Omental fat pad (tissue), 4 donors: ENCODE measurements at places on chromosomes 3 and 15. TPM values are rescaled to one million over a fixed set of nuclear protein-coding genes. Genes with fewer than 3 reads are reported as not detected.

Gene RLBP1
- total RNA-seq: not detected

Gene CLDN16
- not detected for total RNA-seq

Gene SPINK8
- not detected for total RNA-seq

Gene GOLGA8N
- total RNA-seq: 15.0 TPM

- no peak for DNase-seq
These were observed 46.6 kb downstream of the APH1B start for GRCh38 chr15:63323798-63324563.

GRCh38 chr3:107523289-107523538, 452 bp downstream of the BBX start:
- DNase-seq: no peak

- no peak for DNase-seq
These were observed 636 bp upstream of the SNRPA1 start for GRCh38 chr15:101295607-101296161.

GRCh38 chr3:66457252-66457651, 43.6 kb downstream of the LRIG1 start:
- DNase-seq: no peak

GRCh38 chr3:191762323-191762960, 301.5 kb downstream of the PYDC2 start:
- DNase-seq: no peak

- no peak for DNase-seq
These were observed 302.9 kb upstream of the ARHGEF26 start for GRCh38 chr3:153818338-153818737.

- DNase-seq: no peak
These were observed 36.9 kb downstream of the ITPR1 start for GRCh38 chr3:4529876-4530588.

DNA sequence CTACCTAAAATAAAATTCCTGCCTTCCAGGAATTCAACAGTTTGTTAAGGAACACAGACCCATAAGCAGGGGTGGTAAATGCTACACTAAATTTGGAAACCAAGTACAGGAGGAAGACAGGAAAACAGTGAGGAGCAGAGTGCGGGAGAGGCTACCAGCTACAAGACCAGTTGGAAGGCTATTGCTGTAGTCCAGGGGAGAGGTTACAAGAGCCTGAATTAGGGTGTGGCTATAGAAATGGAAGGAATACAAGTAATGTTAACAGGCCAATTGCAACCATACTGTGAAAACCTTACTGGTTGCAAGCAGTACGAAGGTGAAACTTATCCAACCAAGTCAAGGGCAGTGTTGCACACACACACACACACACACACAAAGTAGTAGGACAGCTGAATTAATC, 880 bp upstream of the ARMC8 start:
- DNase-seq: no peak

DNA sequence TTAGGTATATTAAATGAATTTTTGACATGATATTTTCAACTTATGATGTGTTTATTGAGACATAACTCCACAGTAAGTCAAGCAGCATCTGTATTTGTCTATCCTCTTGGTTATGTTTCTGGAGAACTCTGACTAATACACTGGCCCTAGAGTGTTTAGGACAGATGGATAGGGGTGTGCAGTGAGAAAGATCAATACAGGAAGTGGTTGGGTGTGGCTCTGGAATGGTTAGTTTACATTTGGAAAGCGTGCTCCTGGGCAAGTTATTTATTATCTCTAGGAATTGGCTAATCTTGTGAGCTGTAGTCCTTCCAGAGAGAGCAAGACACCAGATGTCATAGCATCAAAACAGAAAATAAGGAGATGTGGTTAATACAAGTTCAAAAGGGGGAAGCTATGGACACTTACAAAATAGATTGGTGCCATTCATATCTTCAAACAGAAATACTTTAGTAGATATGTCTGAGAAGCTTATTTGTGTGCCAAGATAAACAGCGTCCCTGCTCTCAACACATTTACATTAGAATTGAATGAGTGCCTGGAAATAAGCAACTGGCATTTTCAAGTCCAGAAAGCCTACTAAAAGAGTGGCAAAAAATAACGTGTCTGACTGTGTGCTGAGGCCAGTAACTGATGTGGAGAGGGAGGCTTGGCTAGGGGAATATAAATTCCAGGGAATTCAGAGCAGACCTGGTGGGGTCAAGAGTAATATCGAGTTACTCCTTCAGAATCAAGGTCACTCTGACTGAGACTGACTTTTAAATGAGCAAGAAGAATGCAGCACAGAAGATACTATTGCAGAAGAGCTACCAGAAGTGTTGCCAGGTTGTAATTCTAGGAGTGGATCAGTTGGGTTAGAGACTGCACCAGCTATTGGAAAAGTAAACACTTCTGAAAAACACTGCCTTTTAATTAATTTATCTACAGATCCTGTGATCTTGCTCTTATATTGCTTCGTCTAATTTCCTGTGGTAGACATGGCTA, 33.4 kb upstream of the PLAAT1 start:
- DNase-seq: no peak
